Activated naive CD4-positive, alpha-beta T cell treated with Interleukin-2 at 50 U/mL for 16 hours (primary cell): ENCODE measurements at places on chromosomes 6 and 20.

DNA sequence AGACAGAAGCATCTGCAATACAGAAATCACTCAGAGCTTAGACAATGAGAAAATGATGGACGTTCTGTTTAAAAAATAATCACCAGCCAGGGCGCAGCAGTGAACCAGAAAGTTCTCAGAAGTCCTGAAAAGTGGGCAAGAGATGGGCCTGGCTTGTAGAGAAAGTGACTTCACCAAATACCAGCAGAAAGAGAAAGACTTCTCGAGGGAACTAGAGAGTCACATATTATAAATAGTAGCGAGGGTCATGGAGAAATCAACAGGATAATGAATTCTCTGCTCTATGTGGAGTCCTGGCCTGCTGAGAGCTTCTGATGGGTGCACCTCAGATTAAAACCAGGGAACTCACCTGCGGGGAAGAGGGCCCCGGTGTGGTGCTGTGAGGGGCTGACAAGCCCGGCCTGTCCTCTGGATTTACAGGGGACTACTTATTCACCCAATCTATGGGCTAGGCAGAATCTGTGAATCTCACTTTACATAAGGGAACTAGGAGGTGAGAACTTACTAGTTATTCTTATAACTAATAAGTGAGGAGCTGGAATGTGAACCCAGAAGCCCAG, 5.6 kb upstream of the RAMACL start:
- DNase-seq: no peak

- DNase-seq: peak; percentile 60
Observed at GRCh38 chr6:89412071-89413005, at the start of gene RRAGD. TSS of gene RRAGD (minus strand) at chr6:89412273. CDS start at chr6:89411993, 280 bp downstream.

DNA sequence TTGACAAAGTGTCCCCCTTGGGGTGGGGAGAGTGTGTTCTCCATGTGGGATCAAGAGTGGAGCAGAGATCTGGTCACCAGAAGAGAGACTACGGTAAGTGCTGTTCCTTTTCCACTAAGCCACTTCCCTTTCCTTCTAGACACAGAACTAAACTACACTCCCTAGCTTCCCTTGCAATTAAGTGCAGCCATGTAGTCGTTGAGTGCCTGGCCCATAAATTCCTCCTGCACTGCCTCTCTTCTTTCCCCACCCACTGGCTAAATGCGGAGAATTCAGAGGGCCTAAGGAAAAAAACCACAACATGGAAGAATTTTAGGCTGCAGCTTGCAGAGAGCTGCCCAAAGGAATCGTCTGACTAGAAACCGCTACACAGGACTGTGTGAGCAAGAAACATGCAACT, 1.5 kb downstream of the WDR27 start:
- DNase-seq: no peak

DNA sequence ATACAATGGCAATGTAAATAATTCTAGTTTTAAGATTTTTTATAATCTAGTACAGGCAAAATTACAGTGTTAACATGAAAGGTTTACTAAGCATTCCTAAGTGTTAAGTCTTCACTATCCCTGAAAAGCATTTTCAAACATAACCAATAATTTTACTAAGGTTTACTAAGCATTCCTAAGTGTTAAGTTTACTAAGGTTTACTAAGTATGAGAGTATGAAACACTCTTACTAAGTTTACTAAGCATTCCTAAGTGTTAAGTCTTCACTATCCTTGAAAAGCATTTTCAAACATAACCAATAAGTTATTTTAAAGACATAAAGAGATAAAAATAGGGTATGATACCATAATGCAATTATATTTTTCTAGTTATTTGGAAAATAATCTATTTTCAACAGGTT, 82.6 kb downstream of the PRSS35 start:
- no peak for DNase-seq

- DNase-seq: no peak
Observed at GRCh38 chr6:106087548-106088325, 1.6 kb downstream of the PRDM1 start.

DNA sequence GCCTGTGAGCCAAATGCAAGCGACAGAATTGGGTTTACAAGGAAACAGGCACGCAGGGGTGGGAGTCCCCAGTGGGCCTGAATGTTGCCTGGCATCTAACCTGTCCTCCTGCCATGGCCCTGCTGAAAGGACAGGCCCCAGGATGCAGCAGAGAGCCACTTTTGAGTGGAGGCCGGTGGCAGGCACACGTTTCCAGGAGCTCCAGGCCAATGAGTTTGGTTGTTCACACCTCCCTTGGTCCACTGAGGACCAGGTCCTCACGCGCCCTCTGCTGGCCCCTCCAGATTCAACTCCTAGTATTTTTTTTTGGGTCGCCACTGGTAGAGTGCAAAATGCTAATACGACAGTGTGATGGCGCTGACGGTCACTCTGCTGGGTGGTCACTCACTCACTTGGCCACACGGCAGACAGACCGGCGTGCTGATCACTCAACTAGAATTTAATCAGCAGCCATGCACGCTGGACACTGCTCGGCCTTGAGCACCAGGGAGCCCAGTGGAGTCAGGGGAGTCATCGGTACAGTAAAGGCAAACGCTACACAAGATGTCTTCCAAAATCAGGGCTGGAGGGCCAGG, 81.7 kb upstream of the NFATC2 start:
- peak; percentile 74 for DNase-seq

GRCh38 chr20:45917790-45918141, 5.8 kb upstream of the PLTP start:
- no peak for DNase-seq

GRCh38 chr6:113733381-113733780, 123.8 kb upstream of the MARCKS start:
- DNase-seq: no peak

- DNase-seq: no peak
Observed at GRCh38 chr6:3565291-3565690, 108.4 kb upstream of the SLC22A23 start.

DNA sequence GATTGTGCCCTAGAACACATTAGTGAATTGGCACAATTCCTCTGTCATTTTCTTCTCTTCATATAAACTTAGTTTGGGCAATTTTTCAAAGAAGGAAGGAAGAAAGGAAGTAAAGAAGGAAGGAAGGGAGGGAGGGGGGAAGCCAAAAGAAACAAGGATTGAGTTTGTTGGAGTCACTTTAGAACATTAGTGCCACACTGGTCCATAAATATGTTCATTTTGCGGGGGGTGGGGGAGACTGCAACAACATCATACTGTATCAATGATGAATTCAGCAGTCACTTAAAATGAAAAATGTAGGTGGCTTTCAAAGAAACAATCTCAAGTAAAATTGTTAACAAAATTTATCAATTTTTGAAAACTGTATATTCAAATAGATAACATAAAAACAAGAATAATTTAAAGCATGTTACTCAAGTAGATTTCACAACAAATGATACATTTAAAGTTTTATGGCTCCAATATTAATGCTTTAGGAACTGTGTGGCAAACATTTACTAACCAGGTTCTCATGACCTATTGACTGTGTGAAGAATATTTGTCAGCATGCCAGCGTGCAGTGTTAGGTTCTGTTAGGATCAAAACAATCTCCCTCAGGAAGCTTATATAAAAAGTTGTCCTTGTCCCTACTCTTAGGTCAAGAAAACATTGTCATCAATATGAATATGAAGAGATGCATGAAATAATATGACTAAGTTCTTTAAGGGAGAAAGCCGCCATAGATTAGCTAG, 208.1 kb upstream of the AGPAT4 start:
- no peak for DNase-seq

GRCh38 chr6:107330168-107330567, 129.2 kb downstream of the PDSS2 start:
- no peak for DNase-seq

DNA sequence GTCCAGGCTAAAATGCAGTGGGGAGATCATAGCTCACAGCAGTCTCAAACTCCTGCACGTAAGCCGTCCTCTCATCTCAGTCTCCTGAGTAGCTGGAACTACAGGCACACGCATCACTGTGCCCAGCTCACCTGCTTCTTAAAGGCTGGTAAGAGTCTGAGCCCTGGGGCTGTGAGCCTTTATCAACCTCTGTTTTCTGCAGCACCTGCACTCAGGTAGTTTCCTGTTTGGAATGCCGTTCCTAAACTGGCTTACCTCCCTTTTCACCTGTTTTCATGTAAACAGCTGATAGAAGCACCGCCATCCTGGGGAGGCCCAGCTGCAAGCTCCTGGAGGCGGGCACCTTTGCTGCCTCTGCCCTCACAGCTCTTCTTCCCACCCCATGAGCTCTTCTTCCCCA, 45.4 kb downstream of the SLC24A3 start:
- DNase-seq: no peak

DNA sequence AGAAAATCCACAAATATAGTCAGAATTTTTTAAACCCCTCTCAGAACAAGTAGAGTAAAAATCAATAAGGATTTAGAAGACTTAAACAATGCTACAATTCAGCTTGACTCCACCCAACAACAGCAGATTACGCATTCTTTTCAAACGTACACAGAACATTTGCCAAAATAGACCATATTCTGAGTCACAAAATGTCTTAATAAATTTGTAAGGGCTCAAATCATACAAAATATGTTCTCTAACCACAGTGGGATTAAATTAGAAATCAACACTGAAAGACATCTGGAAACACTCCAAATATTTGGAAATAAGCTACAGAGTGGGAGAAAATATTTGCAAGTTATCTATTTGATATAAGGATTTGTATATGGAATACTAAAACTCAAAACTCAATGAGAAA, 164.2 kb upstream of the AKAP12 start:
- no peak for DNase-seq

GRCh38 chr6:11009353-11009752, 34.8 kb downstream of the ELOVL2 start:
- no peak for DNase-seq

DNA sequence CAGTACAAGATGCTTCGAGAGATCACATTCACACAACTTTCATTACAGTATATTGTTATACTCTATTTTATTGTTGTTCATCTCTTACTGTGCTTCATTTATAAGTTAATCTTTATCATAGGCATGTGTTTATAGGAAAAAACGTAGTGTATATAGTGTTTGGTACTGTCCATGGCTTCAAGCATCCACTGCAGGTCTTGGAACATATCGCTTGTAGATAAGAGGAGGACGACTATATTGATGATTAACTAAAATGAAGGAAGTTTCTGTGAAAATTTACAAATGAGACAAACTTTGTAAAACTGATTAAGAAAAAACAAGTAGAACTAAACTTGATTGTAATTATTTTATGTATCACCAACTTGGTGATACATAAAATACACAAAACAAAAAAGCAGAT, 98.5 kb downstream of the QKI start:
- DNase-seq: no peak

- DNase-seq: no peak
Observed at GRCh38 chr20:50186987-50187402, 3.6 kb upstream of the CEBPB start.

GRCh38 chr6:70371454-70372105, 41.7 kb upstream of the FAM135A start:
- no peak for DNase-seq

DNA sequence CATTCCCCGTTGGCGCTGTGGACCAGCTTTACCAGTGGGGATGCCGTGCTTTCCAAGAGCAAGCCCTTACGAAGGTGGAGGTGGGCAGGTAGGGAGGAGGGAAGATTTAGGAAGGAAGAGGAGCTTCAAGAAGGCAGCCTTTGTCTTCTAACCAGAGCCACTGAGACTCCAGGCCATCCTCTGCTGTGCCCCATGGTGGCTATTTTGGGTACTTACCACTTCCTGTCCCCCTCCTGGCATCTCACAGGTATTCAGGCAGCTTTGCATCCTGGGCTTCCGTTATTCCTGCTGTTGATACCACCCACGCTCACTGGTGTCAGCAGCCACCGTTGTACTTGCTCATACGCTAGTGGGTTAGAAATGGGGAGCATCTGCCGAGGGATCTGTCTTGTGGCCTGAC, 22.9 kb downstream of the ERMARD start:
- no peak for DNase-seq

- no peak for DNase-seq
Observed at GRCh38 chr6:43985329-43985728, 141.9 kb downstream of the MRPL14 start.

- DNase-seq: no peak
Observed at GRCh38 chr6:101397199-101397598, 3.7 kb downstream of the GRIK2 start.

- DNase-seq: no peak
Observed at GRCh38 chr6:108627692-108628550, 67.2 kb downstream of the FOXO3 start.

GRCh38 chr6:80872199-80872950, 765.9 kb downstream of the BCKDHB start:
- DNase-seq: no peak

DNA sequence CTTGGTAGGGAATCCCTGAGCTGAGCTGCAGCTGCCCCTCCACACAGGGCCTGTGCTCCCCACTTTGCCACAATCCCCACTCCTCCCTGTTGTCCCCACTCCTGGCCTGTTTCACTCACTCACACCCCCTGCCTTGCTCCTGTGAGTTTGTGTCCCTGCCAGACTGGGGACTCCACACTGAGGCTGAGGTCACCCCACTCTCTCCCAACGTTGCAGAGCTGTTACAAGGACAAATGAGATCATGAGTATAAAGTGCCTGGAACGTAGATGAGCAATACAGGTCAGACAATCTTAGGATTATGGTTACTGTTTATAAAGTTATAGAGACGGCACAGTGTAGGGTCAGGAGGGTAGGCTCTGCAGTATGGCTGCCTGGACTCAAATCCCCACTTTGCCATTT, 426.0 kb upstream of the SULF2 start:
- DNase-seq: no peak

DNA sequence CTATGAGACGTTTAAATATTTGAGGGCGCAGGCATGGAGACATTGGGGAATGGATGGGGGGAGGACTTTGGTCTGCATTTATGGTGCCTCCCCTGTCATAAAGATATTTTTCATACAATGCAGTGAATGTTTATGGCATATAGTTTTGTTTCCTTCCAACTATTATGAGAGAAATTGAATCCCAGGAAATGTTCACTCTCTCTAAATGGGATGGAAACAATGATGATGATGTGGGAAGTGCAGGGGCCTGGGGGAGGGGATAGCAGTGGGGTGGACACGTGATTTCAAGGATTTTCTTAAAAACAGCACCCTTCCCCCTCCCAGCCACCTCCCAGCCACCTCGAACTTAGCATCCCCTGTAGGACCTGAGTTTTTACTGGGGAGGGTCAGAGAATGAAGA, 69.9 kb downstream of the TOX2 start:
- DNase-seq: no peak

- no peak for DNase-seq
Observed at GRCh38 chr6:164321297-164321696, 906.8 kb downstream of the QKI start.

DNA sequence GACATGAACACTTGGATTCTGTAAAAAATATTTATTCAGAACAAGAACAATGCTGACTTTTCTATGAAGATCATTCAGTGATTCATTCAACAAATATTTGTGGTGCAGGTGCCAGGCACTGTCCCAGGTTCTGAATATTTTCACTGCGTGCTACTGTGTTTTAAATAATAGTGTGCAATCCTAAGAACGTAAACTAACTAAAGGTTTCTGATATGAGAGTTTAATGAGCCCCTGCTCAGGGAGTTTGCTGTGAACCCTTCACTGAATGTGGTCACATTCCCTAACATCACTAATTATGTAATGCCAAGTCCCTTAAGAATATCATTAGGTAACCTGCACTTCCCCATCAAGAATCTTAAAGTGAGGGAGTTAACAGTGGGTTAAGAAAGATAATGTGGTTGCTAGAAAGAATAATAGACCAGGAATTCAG, 1.7 kb upstream of the TMEM170B start:
- no peak for DNase-seq
